Stimulated activated CD4-positive, alpha-beta T cell treated with anti-CD3 and anti-CD28 coated beads, Interleukin-1b, Interleukin-23, amount 100 ng/mL, for 48 hours (primary cell): ENCODE measurements at places on chromosomes 1 and 21.

DNA sequence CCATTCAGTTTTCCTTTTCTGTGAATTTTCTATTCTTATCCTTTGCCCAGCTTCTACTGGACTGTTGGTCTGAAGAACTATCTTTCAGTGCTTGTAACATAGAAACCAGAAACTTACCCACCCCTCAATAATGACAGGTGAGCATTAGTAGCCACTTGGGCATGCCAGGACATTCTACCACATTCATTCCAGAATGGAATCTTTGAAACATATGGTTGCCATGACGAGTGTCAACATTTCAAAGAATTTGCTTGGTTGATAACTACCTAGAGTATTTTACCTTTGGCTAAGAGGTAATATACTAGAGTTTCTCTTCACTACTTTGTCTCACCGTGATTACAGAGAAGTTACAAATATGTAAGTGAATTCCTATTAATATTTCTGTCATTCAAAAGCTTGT, at the start of gene MROH9:
Gene MROH9, plus strand, starts transcription at position 304 of the 400 bp plus-strand sequence. CDS start 10,023 bp downstream, outside the sequence.
- DNase-seq, result no peak

DNA sequence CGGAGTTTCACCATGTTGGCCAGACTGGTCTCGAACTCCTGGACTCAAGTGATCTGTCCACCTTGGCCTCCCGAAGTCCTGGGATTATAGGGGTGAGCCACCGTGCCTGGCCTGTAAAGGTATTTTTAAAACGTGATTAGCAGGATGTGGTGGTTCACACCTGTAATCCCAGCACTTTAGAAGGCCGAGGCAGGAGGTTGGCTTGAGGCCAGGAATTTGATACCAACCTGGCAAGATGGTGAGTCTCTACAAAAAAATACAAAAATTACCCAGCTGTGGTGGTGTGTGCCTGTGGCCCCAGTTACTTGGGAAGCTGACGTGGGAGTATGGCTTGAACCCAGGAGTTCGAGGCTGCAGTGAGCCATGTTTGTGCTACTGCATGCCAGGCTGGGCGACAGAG, 43.3 kb upstream of the SOD1 start:
- no peak for DNase-seq

GRCh38 chr1:229136822-229137221, 134.1 kb upstream of the RAB4A start:
- no peak for DNase-seq

DNA sequence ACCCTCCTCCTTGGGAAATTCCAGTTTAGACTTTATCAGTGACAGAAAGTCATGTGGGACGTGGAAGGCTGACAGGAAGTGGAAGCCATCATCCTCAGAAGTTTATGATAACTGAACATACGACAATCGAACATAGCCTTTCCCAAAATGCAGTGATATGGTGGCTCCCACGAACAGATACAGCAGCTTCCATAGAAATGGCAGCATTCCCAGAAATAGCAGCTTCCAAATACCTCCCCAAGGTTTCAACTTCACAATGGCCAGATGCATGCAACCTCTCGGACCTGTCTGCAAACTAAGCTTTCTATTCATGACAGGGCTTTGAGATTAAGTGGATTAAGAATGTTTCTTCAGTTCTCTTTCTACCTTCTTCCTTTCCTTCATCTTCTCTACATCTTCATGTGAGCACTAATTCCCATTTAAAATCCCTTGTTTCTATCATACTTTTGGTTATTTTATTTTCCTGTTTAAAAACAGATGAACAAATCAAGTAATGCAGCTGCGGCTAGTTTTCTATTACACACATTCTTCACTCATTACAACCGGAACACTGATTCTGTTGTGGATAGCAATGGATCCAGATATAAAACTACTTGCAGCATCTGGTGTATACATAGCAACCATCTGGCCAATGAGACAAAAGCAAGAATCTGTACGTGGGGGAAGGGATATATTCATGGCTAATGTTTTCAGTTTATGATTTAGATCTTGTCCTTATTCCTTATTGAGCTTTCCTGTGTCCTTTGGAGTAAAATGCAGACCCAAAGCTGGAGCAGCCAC, 304.8 kb downstream of the BRINP3 start:
- DNase-seq, result no peak

DNA sequence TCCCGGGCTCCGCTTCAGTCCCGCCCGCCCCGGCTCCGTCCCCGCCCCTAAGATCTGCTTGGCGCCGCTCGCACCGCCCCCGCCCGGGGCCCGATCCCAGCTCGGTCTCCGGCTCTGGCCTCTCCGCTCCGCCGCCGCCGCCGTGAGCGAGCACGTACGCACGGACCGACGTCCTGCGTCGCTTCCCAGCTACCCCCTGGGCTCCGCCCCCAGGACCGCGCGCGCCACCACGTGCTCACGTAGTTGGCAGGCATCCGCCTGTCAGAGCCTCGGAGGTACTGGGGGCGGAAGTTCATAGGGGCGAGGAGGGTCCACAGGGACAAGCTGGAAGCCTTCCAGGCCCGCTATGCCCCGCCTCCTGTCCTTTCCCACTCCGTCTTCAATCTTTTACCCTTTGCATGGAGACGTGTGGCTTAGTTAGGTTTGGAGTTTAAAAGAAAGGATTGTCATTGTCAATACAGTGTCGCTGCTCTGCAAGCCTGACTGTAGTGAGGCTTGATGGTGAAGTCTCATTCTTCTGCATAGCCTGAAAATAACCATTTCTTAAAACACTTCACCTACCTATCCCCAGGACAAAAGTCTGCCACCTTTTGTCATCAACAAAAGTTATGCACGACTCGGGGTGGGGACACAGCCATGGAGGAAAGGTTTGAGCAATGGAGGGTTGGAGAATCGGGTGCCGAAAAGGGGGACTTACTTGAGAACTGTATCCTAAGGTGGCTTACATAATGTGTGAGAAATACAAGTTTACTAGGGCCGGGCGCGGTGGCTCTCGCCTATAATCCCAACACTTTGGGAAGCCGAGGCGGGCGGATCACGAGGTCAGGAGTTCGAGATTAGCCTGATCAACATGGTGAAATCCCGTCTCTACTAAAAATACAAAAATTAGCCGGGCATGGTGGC, at the start of gene CLK2:
Gene CLK2, minus strand, starts transcription at position 162 of the 903 bp plus-strand sequence. CDS start 2,527 bp downstream, outside the sequence.
- peak; percentile 98 for DNase-seq

DNA sequence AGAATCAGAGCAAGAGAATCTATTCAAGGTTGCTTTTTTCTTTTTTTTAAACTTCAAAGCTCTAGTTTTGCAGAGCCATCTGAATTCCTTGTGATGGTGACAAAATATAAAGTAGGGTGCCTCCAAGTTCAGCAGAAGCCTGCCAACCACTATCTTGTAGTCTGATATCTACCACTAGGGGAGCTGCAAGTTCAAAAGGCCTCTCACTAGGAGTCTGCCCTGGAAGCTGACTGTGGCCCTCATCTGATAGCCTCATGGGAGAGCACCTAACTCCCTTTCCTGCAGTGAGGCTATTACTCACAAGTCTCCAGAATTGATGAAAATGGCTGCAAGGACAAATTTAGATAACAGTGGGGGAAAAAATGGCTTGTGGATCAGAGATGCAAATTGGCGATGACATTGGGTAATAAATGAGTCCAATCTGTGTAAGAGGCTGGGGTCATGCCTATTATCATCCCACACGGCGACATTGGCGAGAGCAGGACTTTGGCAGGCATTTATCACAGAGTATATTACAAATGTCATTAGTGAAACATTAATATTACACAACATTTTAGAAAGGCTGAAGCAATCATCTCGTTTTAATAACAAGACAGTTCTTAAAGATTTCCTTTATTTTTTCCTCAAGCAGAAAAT, 10.7 kb upstream of the ZP4 start:
- DNase-seq, result no peak
